ENCODE measurements at places on chromosomes 16 and 17. TPM values are rescaled to one million over a fixed set of nuclear protein-coding genes. Genes with fewer than 3 reads are reported as not detected.

Gene KRTAP4-9
- polyA plus RNA-seq = not detected

Gene PHOSPHO1
- 0.62 TPM for polyA plus RNA-seq

Gene TBC1D3D
- not detected for polyA plus RNA-seq

Gene DNAH9
- not detected for polyA plus RNA-seq

Gene GAST
- not detected for polyA plus RNA-seq

Gene TMEM256
- polyA plus RNA-seq = 81.4 TPM

Gene PIMREG
- polyA plus RNA-seq = not detected

Gene HOXB5
- polyA plus RNA-seq = not detected

Gene DHRS7C
- not detected for polyA plus RNA-seq

Gene WNT9B
- polyA plus RNA-seq = not detected

Gene NRN1L
- not detected for polyA plus RNA-seq

Gene GFAP
- not detected for polyA plus RNA-seq

Gene ARHGAP44
- not detected for polyA plus RNA-seq

Gene ALDH3A1
- polyA plus RNA-seq = 0.11 TPM

Gene CCL14
- polyA plus RNA-seq = not detected

Gene CDH1
- not detected for polyA plus RNA-seq

Gene ADAM11
- 0.19 TPM for polyA plus RNA-seq

Gene SLC35G6
- not detected for polyA plus RNA-seq

Gene GPS1
- 140 TPM for polyA plus RNA-seq

Gene ZNF469
- polyA plus RNA-seq = 0.01 TPM

Gene RASD1
- 0.54 TPM for polyA plus RNA-seq

Measured in naive thymus-derived CD8-positive, alpha-beta T cell (primary cell).